AG10803 (cell line): ENCODE measurements at places on chromosomes 2 and 18.

DNA sequence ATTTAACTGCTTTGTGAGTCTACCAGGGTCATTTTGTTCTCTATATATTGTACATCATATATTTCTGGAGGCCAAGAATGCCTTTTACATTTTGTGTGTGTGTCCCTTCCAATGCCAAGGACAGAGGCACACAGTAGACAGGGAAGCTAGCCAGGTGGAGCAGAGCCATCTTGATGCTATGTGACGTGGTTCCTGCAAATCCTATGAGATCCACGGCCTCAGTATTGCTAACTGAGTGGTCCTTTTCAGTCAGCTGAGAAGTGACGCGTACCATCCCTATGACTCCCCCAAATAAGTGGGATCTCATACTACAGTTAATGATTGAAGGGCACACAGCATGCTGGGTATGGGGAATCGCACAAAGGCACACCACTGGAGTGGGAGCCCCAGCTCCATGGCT lies 27.3 kb downstream of the CCDC141 start:
- DNase-seq = no peak

- peak; percentile 43 for DNase-seq
These were observed 9.2 kb downstream of the HS6ST1 start for GRCh38 chr2:128309280-128310093.

DNA sequence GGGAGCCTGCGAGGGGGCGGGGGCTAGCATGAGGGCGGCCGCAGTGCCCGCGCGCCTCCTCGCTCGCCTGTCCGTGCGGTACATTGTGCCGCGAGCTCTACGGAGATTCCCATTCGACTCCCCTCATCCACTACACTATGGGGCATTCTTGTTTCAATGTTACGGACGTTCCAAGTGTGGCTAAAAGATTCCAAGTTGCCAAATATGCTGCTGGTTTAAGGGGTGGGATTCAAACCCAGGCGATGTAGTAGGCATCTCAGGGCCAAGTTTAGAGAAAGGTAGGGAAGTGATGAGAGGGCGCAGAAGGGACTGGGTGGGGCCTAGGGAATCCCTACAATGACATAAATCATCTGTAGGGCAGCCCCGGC lies 10.0 kb upstream of the CRYBA2 start:
- DNase-seq = no peak

- no peak for DNase-seq
These were observed 25.9 kb upstream of the RESP18 start for GRCh38 chr2:219358170-219359075.

GRCh38 chr2:84792856-84793522 lies 87.9 kb downstream of the TRABD2A start:
- no peak for DNase-seq

- DNase-seq = peak; percentile 77
These were observed 310.9 kb downstream of the PRKCE start for GRCh38 chr2:45962177-45962921.

GRCh38 chr2:189798312-189799029 lies 14.2 kb downstream of the PMS1 start:
- DNase-seq = peak; percentile 71

GRCh38 chr2:117190856-117191559 lies 623.5 kb upstream of the DDX18 start:
- DNase-seq = no peak
